Activated CD4-positive, alpha-beta T cell treated with anti-CD3 and anti-CD28 coated beads, Interleukin-2, amount 10 ng/mL, durations not matched to agents 7 days and 5 days (primary cell): ENCODE measurements at places on chromosomes 13 and 19. TPM values are rescaled to one million over a fixed set of nuclear protein-coding genes. Genes with fewer than 3 reads are reported as not detected.

DNA sequence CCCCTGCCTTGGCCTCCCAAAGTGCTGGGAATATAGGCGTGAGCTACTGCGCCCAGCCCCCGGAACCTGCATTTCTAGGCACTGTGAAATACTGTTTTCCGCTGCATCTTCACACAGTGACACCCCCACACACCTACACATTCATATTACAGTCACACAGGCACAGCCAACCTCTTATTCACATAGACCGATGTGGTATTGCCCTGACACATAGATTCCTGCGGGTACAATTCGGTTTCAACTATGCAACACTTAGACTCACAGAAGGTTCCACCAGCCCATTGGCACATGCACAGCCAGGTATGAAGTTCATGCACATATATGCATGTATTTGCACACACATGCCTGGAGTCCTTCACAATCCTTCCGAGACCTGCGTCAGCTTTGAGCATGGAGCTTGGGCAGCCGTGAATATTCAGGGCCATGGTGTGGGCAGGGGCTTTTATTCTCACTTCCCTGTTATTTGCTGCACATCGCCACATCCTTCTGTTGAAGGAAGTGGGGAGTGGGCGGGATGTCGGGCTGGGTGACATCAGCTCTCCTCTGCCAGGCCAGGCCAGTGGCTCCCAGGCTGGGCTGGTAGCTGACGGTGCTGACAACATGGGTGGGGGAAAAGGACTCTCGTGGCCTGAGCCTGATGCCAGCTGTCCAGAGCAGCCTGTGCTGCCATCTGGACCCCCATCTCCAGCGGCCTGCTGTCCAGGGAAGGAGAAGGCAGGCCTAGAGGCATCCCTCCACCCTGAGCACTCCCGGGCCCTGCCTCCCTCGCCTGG lies 5.4 kb upstream of the CDC37 start:
- no peaks in the 10 kb centered on the region for H3K27me3 ChIP-seq
- peak; percentile 76 for DNase-seq
- peaks cover 83% of the 10 kb centered on the region for H3K4me1 ChIP-seq

- H3K27ac ChIP-seq: no peak overlapping the region
- H3K27me3 ChIP-seq: no peaks in the 10 kb centered on the region
- no peak for DNase-seq
Measured at GRCh38 chr13:19888799-19889198, 25.4 kb upstream of the ZMYM5 start.

GRCh38 chr13:71860547-71861138 lies 6.4 kb downstream of the DACH1 start:
- peaks cover 12% of the 10 kb centered on the region for H3K4me1 ChIP-seq
- peaks cover 4% of the 10 kb centered on the region for H3K36me3 ChIP-seq
- H3K27ac ChIP-seq: no peak overlapping the region
- DNase-seq: no peak
- peaks cover 33% of the 10 kb centered on the region for H3K27me3 ChIP-seq

- no peaks in the 10 kb centered on the region for H3K27me3 ChIP-seq
- no peak overlapping the region for H3K27ac ChIP-seq
- no peak overlapping the region for H3K4me3 ChIP-seq
- H3K4me1 ChIP-seq: no peaks in the 10 kb centered on the region
- peaks cover 3% of the 10 kb centered on the region for H3K36me3 ChIP-seq
Measured at GRCh38 chr19:755063-755462, 4.2 kb downstream of the MISP start.

GRCh38 chr19:970695-971094 lies 13.4 kb upstream of the WDR18 start:
- DNase-seq: no peak
- no peaks in the 10 kb centered on the region for H3K27me3 ChIP-seq
- H3K36me3 ChIP-seq: peaks cover 42% of the 10 kb centered on the region
- no peaks in the 10 kb centered on the region for H3K4me1 ChIP-seq
- H3K27ac ChIP-seq: no peak overlapping the region

GRCh38 chr19:55638864-55639359 lies 1.9 kb upstream of the ZNF580 start:
- H3K36me3 ChIP-seq: peaks cover 46% of the 10 kb centered on the region
- no peak overlapping the region for H3K4me3 ChIP-seq
- H3K27me3 ChIP-seq: no peaks in the 10 kb centered on the region
- peak; percentile 70 for DNase-seq

DNA sequence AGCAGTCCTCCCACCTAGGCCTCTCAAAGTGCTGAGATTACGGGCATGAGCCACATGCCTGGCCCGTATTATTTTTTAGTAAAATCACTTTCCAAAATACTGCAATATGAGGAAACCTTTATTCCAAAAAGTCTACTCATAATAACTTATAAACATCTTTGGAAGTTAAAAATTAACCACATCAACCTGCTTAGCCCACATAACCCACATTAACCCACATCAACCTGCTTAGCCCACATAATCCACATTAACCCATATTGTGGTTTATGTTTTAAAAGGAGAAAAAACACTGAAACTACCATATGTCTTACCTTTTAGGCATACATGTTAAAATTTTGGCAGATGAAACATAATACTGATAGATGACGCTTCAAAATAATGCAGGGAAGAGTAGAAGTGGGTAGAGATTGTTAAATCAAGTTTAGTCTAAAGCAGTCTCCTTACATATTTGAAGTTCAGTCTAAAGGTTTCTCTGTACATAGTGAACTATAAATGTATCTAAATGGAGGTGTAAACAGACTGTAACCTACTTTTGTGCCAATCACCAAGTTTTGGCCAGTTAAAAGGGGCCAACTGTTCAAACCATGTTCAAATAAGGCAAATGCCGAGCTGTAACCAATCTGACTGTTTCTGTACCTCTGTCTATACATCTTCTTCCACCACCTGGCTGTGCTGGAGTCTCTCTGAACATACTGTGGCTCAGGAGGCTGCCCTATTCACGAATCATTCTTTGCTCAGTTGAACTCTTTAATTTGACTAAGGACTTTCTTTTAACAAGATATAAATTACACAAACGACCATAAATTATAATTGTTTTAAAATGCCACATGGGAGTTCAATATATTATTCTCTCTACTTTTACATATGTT lies 14.5 kb downstream of the KPNA3 start:
- H3K4me1 ChIP-seq: peaks cover 12% of the 10 kb centered on the region
- H3K4me3 ChIP-seq: peak overlapping the region; percentile 17
- DNase-seq: no peak
- no peaks in the 10 kb centered on the region for H3K27me3 ChIP-seq
- peak overlapping the region; percentile 27 for H3K27ac ChIP-seq

Gene PABPC3
- 0.40 TPM for total RNA-seq

Gene CNN2
- 558 TPM for total RNA-seq
